ENCODE measurements at places on chromosomes 5 and 9. TPM values are rescaled to one million over a fixed set of nuclear protein-coding genes. Genes with fewer than 3 reads are reported as not detected.

DNA sequence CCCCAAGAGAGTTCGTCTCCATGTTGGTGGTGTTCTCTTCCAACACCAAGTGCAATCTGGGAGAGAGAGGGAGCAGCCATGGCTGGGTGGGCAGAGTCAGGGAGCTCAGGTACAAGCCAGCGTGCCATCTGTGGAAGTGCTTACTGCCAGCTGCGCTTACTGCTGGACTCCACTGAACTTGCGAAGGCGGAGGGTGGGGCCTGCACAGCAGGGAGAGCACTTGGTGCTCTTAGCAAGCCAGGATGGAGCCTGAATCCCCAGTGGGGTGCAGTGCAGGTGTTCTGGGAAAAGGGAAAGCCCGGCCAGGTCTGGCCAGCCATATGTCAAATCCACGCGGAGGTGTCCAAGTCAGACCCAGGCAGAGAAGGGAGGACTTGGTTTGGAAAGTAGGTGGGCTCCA is 142.0 kb downstream of the FANCC start:
- DNase-seq = no peak

DNA sequence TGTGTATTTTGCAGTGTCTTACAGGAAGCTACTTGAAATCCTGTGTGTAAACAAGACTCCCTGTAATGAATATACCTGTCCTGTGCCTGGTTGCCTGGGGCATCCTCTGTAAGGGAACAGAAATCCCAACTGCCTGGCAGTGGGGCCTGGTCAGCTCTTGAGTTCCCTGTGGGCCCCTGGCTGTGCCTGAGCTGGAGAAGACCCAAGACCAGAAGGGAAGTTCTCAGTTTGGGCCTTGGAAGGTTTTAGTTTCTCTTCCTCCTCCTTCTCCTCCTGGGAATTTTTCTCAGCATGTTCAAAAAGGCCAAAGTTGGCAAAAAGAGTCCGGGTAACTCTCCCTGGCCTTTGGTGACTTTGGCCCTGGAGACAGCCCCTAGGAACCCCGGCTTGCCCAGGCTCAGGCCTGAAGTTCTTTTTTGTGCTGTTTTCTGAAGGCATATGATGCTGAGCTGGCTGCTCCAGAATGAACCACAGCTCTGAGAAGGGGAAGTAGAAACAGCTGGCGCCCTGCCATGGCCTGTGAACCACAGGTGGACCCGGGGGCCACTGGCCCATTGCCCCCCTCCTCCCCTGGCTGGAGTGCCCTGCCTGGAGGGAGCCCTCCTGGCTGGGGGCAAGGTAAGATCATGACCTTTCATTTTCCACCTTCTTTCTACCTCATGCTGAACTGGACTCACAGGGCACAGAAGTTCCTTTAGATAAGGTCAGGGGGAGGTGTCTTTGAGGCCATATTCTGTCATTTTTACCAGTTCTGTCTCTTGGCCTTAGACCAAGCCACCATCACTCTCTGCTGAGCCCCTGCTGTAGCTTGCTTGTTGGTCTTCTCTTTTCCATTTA is 5.8 kb downstream of the TMEM268 start:
- DNase-seq = peak; percentile 40

- DNase-seq = no peak
These were observed 116.9 kb upstream of the TRPC7 start for GRCh38 chr5:136482206-136482605.

DNA sequence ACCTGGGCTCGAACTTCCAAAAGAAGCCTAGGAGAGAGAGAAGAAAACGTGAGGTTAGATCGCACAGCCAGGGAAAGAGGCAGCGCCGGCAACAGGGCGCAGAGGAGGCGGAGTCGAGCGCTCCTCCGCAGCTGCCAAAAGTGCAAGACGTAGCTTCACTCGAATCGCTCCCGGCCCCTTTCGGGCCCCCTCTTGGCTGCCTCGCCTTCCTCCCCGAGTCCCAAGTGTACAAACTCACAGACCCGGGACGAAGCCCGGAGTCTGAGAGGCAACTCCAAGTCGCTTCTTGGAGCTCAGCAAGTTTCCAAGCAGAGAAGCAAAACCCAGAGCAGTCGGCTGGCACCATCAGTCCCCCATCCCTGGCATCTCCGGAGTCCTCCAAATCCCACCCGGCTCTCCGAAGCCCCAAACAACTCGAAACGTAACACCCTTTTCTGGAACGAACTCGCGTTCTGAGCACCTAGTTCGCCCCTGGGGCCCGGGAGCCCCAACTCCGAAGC is 1.2 kb downstream of the MIER3 start:
- DNase-seq = peak; percentile 75

GRCh38 chr5:16461782-16462181 is 3.8 kb downstream of the ZNF622 start:
- DNase-seq = no peak

DNA sequence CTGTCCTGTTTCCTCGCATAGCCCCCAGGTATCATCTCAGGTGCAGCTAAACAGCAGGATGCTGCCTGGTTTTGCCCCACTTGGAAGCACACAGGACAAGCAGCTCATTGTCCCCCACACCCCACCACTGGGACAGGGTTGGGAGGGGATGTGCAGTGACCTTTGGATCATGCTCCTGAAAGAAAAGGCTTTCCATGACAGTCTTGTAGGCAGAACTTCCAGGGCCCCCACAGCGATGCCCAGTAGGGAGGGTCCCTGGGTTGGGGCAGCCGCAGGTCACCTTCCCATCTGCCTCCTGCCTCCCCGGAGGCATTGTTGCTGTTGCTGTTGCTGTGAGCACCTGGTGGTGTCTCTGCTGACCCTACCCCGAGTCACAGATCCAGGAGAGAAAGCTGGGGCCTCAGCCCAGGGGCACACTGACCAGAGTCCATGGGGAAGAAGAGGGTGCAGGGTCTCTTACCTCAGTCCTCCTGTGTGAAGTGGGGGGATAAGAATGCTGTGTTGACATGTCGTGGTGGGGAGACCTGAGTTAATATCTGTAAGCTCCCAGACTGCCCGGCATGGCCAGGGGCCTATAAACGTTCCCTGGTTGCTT is 8.5 kb downstream of the CEP72 start:
- no peak for DNase-seq

- DNase-seq = no peak
These were observed 38.7 kb downstream of the ROPN1L start for GRCh38 chr5:10480237-10480985.

DNA sequence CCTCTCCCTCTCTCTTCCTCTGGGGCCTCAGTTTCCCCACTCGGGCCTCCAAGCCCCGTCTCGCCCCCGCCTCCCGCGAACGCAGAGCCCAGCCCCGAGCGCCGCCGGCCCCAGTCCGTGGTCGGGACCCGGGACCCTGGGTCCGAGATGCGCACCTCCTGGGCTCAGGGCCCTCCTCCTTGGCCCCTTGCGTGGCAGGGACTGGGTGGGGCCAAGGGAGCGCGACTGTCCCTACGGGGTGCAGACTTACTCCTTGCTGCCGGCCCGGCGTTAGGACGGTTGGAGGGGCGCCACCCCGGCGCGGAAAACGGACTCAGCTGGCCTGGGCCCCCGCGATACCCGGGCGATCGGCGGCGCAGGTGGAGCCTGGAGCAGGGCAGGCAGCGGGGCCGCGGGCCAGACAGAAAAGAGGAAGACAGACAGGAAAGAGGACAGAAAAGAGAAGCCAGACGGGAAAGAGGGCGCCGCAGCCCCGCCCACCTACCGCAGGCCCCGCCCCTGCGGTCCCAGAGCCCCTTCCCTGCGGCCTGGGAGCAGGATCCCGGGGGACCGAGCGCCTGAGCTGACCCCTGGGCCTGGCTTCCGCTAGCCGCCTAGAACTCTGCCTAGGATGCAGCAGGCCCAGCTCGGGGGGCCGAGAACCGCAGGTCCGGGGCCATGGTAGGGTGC is at the start of gene GBGT1:
TSS of gene GBGT1 (minus strand) at position 411 of the 669 bp plus-strand sequence. CDS start 1,502 bp downstream, outside the sequence.
- DNase-seq = peak; percentile 48

GRCh38 chr5:143964919-143965318 is 153.0 kb downstream of the HMHB1 start:
- no peak for DNase-seq

GRCh38 chr5:135313405-135313804 is 85.6 kb downstream of the MACROH2A1 start:
- no peak for DNase-seq

DNA sequence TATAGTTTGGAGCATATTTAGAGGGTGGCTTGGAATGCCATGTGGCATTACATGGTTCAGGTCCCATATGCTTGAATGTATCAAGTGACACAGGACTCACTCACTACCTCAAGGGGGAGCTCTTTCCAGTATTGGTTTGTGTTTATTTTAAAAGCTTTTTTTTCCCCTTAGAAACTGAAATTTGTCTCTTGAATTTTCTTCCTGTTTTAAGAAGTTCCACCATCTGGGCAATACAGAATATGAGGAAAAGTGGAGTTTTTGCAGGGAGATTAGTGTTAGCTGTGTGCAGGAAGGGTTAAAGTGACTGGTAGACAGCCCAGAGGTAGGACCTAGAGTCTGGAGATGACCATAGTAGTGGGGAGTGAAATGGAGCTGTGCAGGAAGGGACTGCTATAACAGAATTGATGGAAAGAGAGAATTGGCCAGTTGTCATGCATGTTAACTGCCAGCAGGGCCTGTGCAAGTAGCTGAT is 36.6 kb downstream of the CTNNA1 start:
- peak; percentile 10 for DNase-seq

GRCh38 chr5:36301858-36302603 is at the start of gene RANBP3L:
RANBP3L (minus strand) TSS chr5:36301902; CDS start chr5:36301416, 486 bp downstream.
- no peak for DNase-seq

DNA sequence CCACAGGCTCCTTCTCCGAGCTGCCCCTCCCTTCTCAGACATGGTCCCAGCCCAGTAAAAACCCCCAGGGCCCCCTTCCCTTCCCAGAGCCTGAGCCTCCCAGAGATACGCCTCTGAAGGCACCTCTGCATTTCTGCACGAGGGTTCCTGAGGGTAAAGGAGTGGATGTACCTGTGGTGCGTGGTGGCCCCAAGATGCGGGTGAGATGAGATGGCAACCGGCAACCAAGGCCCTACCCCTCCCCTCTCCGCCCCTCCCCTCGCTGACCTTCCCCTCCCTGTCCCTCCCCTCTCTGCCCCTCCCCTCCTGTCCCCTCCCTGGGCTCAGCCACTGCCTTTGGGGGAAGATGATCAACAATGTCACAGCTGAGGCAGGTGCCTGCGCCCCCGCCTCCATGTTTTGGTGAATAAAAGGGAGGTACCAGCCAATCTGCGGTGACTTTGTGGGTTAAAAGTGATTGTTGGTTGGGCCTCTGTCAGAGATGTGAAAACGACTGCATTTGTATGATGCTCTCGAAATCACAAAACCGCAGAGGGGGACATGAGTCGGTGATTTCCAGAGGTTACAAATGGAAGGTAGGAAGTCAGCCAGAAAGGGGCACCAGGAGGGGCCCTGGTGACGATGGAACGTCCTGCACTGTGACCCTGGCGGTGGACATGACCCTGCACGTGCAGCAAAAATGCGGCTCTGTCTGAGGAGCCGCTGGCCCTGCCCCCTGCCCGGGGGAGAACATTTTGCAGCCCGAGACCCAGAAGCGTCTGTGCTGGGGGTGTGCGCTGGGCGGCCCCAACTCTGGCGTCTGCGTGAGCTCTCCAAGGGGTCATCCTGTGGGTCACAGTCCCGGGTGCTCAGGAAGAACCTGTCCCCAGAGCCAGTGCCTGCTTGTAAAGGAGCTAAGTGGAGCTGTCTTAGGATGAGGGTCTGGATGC is 3.7 kb downstream of the LCN9 start:
- DNase-seq = no peak

GRCh38 chr5:196350-196749 is 5.1 kb downstream of the LRRC14B start:
- DNase-seq = no peak

DNA sequence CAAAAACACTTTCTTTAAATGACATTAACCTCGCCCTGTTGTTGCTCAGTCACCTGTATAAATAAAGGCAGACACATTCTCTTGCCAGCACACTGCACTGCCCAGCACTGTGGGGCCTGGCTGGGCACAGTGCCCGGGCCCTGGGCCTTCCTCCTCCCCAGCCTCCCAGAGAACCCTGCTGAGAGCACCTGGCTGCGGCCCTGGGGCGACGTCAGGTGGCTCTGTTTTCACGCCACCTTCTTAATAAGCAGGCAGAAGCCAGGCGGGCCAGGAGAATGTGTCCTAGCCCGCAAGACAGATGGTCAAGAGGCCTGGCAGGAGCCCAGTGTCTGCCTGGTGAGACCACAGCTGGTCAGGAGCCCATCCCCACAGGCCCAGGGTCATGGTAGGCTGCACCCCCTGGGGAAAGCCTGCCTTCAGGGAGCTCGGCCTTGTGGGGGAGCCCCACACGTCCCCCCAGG is 8.2 kb upstream of the AGPAT2 start:
- no peak for DNase-seq

DNA sequence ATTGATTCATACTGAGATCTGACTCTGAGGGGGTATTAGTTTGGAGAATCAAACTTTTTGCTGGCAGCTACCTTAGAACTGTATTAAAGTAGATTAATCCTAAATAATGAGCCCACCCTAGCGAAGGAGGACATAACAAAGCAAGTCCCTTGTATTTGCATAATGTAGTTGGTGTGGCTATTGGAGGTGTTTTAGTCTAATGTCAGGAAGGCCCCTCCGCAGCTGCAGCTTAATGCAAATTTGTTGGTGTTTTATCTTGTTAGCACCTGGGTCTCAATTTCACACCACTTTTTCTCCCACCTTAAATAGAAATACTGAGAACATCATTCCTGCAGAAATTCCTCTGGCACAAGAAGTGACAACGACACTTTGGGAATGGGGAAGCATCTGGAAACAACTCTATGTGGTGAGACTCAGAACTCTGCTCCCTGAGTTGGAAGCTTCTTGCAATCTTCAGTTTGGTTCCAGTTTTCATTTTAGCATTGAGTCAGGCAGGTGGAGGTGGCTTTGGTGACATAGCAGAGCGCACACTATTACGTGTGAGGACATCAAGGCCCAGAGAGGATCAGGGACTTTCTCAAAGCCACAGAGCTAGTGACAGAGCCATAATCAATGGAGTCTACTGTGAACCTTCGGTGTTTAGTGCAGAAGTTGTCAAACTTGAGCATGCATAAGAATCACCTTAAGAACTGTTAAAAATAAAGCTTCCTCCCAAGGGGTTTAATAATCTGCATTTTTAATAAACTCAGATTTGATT is 33.9 kb downstream of the DOCK2 start:
- DNase-seq = peak; percentile 51

GRCh38 chr9:98809311-98810101 is 2.0 kb downstream of the GALNT12 start:
- DNase-seq = no peak

Gene TRIM7
- total RNA-seq = 1.4 TPM

Gene ARHGEF39
- 23.1 TPM for total RNA-seq

Gene PIP5KL1
- 2.8 TPM for total RNA-seq

Gene MARVELD2
- total RNA-seq = 0.30 TPM

Gene PCDHGB6
- total RNA-seq = not detected

Gene ADAMTSL1
- not detected for total RNA-seq

Gene CCDC69
- 26.9 TPM for total RNA-seq

Gene ANXA2R
- total RNA-seq = 3.2 TPM

Gene SYNPO
- 0.11 TPM for total RNA-seq

Gene COL27A1
- 9.1 TPM for total RNA-seq

Gene PDGFRB
- not detected for total RNA-seq

Gene TAF1L
- not detected for total RNA-seq

All from activated CD4-positive, alpha-beta T cell treated with anti-CD3 and anti-CD28 coated beads for 36 hours (primary cell).